DMS79 treated with DMSO at 0.1 percent for 48 hours (cell line): ENCODE measurements at places on chromosomes 7 and 10.

DNA sequence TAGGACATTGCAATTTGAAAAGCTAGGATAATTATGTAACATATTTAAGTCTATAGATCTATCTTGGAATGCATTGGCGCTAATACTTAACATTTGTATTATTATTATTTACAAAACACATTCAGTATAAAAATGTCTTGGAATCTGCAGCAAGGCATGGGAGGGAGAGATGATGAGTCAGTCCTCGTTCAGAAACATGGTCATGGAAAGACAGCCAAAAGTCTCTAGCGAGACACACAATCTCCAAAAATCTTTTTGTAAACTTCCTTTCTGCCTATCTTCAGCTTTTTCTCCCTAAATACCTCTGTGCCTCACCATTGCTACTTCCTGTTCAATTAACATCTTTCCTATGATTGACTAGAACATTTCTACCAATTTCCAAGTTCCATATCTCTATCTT, 188.4 kb upstream of the CACNA2D1 start:
- DNase-seq = no peak

DNA sequence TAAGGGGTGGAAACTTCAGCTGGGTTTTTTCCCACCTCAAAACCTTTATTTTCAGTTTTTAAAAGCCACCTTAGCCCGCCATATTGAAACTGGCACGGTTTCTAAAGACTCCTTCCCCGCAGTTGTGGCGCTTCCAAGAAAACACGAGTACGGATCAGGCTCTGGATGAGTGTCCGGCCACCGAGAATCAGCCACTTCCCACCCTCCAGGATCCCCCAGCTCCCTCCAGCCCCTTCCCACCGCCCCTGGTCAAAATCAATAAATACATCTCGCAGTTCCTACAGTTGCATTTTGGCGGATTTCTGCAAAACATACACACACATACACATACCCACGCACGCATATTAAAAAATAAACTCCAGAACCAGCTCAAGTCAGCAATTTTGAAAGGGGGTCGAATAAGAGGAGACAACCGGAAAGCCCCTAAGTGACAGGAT, 1.1 kb downstream of the SFMBT2 start:
- no peak for DNase-seq

GRCh38 chr7:132464740-132465139, 111.5 kb downstream of the PLXNA4 start:
- DNase-seq = peak; percentile 49

- DNase-seq = no peak
These were observed 51.1 kb upstream of the LYZL1 start for GRCh38 chr10:29237786-29238185.

GRCh38 chr10:36332926-36333325, 690.8 kb upstream of the FZD8 start:
- peak; percentile 53 for DNase-seq

DNA sequence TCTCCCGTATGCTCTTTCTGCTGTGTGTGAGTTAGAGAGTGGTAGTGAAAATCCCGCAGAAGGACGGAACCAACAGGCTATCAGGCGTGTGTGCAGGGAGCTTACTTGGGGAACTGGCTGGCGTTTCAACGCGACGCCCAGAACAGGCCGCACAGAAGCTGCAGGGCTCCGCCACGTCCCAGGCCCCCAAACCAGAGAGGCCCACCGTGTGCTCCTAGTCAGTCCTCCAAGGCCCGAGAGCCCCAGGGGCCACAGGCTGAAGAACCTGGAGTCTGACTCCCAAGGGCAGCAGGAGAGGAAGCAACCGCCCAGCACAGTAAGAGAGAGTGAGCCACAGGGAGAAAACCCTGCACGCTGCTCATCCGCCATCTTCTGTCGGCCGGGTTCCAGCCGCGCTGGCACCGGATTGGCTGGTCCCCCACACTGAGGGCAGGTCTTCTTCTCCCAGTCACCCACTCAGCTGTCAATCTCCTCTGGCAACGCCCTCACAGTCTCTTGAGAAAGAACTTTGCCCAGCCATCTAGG, 730.6 kb upstream of the VSTM2A start:
- no peak for DNase-seq

- peak; percentile 78 for DNase-seq
These were observed 4.7 kb downstream of the ZNF775 start for GRCh38 chr7:150383710-150384397.

GRCh38 chr7:151552352-151553028, 32.8 kb upstream of the RHEB start:
- peak; percentile 94 for DNase-seq

DNA sequence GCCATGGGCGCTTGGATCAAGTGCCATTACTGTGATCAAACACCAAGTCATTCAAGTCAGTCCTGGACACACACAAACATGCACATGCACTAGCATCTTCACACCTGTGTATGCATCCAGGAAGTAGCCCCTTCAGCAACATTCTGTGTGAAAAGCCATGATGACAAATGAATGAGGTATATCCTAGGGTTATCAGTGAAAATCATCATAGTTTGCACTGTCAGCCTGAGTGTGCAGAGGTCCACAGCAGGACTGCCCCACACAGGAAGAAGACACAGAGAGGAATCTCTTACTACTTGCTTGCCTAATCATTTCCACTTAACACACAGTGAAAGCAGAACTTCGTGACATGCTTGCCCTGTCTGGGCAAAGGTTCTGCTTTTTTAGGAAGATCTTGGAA, 184.0 kb upstream of the ADO start:
- DNase-seq = no peak
